ENCODE measurements at places on chromosomes 11 and 22.

DNA sequence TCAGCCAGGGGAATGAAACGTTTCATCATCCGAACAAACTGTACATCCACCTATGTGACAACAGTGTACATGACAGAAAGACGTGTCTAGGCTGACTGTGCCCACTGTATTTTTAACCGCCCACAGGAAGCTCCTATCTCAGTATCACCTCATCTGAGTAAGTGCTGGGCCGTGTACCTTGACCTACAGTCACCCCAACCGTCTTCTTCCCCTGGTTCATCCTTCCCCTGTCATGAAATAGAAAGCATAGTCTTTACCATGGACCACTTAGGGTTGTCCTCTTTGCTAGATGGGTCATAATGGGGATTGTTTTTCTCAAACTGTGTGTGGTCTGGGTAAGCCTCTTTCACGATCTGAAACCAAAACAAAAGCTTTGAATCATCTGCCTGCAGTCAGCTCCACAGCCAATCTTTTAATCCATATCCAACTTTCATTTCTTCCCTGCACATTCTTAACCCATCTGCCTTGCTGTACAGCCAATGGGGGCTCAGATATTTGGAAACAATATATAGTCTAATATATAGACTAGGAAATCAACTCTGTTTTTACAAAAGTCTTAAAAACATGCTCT is 4.2 kb downstream of the THYN1 start:
- no peak for DNase-seq

DNA sequence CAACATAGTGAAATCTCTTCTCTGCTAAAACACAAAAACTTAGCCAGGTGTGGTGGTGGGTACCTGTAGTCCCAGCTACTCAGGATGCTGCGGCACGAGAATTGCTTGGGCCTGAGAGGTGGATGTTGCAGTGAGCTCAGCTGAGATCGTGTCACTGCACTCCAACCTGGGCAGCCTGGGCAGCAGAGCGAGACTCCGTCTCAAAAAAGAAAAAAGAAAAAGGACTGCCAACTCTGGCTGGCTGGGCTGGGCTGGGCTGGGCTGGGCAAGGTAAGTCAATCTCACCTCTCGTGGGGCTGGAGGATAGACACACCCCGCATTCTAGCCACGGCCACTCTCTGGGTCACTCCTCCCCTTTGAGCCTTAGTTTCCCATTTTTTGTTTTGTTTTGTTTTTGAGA is 26.9 kb downstream of the TEF start:
- no peak for DNase-seq

DNA sequence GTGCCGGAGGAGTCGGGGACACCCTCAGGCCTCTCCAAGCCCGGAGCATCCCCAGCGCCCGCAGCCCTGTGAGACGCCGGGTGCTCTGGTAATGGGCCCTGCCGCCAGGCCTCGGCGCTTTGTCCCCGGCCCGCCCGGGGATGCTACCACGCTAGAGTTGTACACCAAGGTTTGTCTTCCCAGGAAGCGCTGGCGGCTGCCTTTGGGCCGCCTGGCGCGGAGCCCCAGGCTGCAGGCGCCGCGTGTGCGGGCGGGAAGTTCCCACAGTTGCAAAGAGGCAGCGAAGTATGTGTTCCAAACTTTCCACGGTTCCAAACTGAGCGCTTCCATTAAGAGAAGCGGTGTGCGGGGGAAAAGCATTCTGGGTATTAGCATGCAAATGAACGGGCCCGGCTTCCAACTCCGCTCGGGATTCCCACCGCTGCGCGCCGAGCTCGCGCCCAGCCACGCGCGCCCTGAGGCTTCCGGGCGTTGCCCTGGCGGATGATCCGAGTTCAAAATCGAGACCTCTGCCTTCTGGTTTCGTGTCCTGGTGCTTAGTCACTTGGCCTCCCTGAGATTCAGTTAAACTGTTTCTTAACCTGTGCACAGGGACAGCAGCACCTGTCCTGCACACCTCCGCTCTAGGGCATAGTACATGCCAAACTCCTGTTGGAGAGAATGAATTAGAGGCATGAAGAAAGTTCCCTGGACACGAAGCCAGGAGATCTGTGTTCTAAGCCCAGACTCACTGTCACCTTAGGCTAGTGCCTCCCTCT is 1.3 kb upstream of the PATZ1 start:
- DNase-seq: peak; percentile 48

DNA sequence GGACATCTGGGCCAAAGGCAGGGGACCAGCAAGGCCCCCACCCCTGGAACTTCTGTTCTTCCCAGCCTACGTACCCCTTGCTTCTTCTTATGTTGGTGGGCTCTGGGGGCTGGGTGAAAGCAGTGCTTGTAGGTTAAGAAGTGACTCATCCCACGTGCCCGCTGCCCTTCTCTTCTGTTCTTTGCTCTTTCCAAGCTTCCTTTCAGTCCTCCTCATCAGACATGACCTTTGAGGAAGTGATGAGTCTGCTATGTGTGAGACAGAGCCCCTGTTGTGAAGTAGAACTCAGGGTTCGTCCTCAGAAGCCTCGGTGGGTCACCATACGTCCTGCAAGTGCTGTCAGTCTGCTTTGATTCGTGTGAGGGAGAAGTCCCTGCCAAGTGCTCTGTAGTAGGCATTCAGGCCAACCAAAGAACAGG is 12.7 kb downstream of the MED15 start:
- no peak for DNase-seq

DNA sequence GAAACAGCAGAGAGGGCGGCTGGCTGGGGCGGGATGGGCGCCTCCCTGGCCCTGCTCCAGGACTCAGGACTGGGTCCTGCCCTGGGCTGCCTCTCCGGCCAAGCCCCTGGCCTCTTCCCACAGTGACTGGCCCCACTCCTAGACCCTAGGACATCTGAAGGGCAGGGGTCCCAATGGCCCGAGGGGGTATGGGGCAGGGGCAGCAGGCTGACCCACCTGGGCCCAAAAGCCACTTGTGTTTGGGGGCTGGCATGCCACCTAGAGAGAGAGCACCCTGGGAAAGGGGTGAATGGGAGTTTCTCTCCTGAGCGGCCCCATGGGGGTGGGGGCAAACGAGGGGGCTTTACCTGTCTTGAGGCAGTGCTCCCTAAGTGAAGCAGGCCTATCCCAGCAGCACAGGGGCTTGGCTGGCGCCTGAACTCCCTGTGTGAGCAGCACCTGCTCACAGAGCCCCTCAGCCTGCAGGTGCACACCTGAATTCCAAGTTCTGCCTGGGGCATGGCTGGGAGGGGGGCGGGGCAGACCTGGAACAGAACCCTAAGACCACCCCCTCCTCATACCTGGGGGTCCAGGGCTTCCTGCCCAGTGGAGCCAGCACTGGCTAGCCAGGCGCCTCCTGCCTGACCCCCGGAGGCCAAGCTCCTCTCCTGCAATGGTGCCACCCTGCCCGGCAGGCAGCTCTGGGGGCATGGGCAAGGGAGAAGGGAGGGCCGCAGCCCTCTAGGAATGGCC is 16.9 kb downstream of the DUSP8 start:
- no peak for DNase-seq

DNA sequence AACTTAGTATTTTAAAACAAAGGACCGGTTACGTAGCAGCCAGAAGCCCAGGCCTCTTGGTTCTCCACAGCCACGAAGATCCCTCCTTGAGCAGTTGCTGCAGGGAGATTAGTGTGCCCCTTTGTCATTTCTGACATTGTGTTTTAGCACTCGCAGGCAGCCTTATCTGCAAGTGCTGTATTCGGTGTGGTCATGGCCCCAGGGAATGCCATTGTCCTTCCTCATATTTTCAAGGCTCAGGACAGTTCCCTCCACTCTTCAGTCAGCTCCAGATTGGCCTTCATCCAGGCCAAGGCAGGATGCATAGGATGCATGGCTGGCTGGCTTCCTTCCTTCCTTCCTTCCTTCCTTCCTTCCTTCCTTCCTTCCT is 88.5 kb downstream of the ZBTB16 start:
- DNase-seq: no peak

DNA sequence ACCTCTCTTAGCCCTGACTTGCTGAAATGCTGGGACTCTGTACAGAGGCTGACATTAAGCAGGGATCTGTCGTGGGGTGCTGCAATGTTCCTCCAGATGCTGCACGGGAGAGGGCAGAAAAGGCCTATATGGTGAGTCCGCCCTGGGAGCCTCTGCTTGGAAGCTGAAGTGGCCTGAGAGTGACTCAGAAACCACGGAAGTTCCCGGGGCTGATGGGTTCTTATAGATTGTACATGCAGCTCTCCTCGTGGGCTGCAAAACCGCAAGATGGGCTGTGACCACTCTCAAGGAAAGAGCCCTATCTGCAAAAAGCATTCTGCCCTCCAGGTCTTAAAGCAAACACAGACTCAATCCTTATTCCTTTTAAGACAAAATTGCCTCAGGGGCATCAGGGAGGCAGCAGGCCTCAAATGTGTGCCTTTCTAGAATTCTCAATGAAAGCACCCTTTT is 5.8 kb upstream of the SLC43A3 start:
- DNase-seq: peak; percentile 21

GRCh38 chr22:37309211-37310074 is 27.1 kb downstream of the CYTH4 start:
- no peak for DNase-seq

GRCh38 chr11:29482510-29482909 is 534.3 kb downstream of the KCNA4 start:
- DNase-seq: no peak

- DNase-seq: peak; percentile 20
These were observed 31.9 kb upstream of the IGLL5 start for GRCh38 chr22:22855617-22856308.

DNA sequence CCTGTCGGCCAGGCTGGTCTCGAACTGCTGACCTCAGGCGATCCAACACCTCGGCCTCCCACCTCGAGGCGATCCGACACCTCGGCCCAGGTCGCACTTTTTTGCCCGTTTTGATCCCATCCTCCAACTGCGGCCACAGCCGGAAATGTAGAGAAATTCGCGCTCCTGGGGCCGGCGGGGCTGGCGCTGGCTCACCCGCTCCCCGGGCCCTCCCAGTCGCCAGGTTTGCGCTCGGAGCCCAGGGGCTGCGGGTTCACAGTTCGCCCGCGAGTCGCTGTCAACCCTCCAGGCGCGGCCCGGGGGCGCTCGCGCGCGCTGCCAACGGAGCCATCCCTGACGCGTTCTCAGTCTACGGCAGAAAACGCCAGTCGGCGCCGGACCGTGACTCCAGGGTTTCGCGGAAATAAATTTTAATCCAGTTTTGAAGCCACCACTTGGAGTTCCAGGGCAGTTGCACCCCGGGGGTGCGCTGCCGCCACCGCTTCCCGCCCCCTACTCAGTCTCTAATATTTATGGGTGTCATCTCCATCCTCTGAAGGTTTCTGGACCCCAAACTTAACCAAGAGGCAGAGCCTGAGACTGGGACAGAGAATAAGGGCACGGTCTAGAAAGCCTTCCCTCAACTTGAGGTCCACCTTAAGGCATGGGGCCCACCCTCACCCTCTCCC is 1.5 kb upstream of the KLHDC7B start:
- peak; percentile 83 for DNase-seq

All from AG08395 (cell line).